ENCODE measurements at places on chromosomes 11 and 22.

DNA sequence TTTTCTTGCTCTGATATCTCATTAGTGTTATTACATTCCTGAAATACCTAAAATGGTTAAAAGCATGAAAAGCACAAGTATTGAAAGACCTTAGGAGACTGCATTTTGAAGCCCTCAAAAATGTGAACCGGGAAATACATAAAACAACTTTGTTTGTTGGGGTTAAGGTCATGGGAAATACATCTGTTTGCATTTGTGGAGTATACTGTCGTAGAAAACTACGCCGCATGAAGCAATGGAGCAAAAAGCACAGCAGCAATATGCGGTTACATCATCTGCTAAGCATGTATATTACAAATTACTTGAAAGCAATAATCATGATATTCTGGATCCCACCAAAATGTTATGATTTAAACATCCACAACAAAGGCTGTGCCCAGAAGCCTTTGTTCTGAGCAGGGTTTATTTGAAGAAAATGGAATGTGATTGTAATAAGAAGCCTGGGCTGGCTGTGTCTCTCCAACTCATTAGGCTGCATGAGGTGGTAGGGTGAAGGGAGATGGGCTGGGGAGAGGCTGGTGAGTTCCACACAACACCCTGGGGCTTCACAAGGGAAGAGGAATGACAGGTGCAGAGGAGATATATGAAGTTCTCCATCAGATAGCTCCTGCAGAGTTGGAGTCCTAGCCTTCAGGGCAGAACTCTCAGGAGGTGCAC, 64.7 kb upstream of the LIN7C start:
- peak; percentile 94 for DNase-seq

- peak; percentile 7 for DNase-seq
Measured at GRCh38 chr22:23245045-23245798, 64.9 kb downstream of the BCR start.

GRCh38 chr11:12211331-12212065, 101.1 kb downstream of the MICAL2 start:
- no peak for DNase-seq

GRCh38 chr11:112753706-112754105, 207.5 kb upstream of the NCAM1 start:
- no peak for DNase-seq

GRCh38 chr22:44392446-44392921, 79.7 kb upstream of the SHISAL1 start:
- DNase-seq, result no peak

DNA sequence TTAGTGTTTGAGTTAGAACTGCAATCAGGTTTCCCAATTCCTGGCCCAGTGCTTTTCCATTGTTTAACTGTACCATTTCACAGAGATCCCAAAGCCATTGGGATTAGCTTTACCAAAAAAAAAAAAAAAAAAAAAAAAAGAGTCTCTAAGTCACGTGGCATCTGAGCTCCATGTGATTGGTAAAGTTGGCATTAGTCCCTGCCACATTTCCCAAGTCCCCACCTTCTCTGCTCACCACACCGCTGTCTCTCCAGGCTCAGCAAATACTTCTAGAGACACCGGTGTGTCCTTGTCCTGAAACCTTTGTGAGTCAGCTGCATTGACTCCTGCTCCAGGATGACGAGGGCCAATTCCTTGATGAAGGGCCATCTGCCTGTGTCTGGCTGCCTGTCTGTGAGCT, 305.3 kb downstream of the KIRREL3 start:
- no peak for DNase-seq

DNA sequence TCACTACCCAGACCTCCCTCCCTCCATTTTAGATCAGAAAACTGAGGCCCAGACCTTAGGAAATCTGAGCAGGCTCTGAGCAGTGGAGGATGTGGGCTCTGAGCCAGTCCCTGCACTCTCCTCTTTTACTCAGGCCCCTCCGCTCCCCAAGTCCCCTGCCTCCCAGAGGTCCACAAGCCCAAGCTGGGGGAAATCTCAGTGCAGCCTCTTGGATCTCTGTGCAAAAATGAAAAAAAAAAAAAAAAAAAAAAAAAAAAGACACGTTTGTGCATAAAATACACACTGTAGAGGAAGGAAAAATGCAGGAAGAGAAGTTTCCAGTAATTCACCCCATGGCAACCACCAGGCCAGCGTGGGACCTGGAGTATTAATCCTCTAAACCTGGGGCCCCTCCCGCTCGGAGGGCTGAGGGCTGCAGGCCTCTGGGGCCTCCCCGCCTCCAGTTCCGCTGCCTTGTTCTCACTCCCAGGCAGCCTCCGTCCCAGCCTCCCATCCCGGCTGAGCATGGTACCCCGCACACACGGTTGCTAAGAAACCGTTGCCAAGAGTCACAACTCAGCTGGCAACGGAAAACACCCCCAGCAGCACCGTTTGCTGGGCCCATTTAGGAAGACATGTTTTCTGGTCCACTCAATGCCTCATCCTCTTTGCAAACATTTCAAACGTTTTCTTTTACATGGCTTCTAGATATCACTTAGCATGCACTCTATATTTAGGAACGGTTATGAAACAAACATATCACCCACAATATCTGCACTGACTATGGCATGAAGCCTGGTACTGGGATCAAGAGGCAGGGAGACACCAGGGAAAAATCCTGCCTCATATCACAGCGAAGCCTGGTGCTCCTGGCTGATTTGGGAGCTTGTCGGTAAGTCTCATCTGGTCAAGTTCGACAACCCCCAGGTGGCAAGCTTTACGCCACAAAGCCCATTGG, 227.5 kb downstream of the CTTN start:
- DNase-seq, result no peak

GRCh38 chr22:23137905-23138561, 3.8 kb downstream of the RSPH14 start:
- DNase-seq, result no peak

- DNase-seq, result no peak
Measured at GRCh38 chr22:37448516-37449127, 21.3 kb upstream of the ELFN2 start.

DNA sequence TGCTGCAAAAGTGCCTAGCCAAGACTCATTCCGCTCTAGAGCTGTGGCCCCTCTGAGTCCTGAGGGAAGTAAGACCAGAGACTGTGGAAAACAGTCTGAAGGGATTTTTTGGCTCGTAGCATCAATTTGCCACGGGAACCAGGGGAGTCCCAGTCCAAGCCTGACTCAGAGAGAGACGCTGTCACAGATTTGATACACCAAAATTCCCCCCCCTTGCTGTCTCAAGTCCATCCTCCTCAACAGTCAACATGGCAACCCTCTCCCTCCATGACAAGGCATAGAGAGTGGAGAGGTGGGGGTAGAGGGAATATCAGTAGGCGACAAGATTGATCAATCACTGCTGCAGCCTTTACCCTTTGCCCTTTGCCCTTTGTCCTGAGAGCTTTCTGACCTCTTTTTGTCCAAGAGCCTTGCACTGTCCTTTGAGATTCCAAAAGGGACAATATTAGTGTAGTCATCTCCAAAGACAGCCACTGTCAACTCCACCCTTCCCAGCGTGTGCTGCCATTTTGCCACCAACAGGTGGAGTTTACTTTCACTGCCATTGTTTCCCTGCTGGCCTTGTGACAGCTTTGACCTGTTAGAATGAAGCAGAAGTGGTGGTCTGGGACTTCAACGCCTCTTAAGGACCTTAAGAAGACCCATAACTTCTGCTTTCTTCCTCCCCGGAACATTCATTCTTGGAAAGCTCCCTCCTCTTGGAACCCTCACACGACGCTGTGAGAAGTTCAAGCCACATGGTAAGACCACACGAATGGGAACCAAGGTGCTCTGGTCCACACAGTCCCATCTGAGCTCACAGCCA, 7.3 kb downstream of the SLC15A3 start:
- no peak for DNase-seq

DNA sequence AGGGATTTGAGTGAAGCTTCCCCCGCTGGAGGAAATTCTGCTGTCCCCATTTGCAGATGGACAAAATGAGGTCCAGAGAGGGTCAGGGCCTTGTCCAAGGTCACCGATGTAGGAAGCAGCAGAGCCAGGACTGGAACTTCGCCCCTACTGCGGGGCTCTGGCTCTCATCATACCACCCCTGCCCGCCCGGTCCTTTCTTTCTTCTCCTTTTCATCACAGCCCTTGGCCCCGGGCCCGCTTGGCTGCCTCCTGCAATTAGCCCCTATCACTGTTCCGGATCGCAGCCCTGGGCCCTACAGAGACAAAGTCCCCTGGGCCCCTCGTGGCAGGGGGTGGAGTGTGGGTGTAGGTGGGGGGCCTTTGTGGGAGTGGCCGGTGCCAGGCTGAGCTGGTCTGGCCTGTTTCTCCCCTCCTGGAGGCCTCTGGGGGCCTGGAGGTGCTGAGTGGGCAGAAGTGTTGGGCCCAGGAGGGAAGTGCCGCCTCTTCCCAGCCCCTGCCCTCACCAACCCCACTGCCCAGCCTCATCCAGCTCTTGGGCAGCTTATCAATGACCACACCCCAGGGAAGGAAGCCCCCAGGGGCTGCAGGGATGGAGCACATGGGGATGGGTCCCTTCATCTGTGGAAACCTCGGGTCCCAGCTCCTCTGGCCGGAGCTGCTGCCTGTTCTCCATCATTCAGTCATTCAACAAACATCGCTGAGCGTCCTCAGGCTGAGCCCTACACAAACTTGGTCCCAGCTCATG, 3.4 kb downstream of the EMID1 start:
- no peak for DNase-seq

DNA sequence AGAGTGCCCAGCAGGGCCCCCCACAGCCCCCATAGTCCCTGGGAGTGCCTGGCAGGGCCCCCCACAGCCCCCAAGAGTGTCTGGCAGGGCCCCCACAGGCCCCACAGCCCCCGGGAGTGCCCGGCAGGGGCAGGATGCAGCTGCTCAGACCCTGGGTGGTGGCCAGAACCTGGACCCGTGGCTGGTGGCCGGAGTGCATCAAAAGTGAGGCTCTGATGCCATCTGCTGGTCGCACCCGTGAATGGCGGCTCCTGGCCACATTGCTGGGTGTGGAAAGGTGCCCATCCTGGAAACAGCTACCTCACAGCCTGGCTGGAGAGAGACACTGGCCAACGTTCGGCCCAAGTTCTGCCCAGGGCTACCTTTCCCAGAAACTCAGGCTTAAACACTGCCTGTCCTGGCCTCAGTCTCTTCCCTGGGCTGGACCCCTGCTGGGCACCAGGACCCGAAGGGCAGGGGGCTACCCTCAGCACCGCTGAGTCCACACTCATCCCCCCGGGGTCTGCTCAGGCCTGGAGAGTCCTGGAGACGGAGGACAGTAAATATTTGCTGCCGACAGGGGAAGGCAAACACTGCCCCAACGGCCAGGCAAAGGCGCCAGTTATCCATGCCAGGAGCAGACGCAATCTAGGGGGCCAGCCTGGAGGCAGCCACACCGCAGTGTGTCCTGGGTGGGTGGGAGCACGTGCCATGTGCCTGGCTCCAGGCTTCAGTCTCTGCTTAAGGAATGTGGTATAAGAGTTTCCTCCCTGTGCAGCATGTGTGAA, 4.4 kb downstream of the INS start:
- peak; percentile 44 for DNase-seq

- no peak for DNase-seq
Measured at GRCh38 chr11:46969379-46969778, 32.8 kb downstream of the CSTPP1 start.

DNA sequence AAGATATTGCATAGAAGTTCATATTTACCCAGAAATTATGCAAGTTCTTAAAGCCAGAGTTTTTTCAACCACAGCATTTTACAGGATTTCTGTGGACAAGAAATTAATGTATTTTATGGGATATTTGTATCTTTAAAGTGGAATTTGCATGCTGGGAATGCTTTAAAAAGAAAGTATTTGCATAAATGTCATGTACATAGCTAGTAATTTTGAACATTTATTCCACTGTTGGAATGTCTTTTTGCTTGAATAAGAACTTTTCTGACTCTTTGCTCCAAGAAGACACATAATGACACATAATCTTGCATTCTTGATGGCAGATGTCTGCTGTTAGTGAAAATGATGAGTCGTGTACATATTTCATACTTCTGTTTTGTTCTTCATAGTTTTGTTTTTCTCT, 66.6 kb downstream of the ATXN10 start:
- DNase-seq, result peak; percentile 71

- DNase-seq, result peak; percentile 47
Measured at GRCh38 chr22:18032455-18033101, 8.2 kb upstream of the MICAL3 start.

DNA sequence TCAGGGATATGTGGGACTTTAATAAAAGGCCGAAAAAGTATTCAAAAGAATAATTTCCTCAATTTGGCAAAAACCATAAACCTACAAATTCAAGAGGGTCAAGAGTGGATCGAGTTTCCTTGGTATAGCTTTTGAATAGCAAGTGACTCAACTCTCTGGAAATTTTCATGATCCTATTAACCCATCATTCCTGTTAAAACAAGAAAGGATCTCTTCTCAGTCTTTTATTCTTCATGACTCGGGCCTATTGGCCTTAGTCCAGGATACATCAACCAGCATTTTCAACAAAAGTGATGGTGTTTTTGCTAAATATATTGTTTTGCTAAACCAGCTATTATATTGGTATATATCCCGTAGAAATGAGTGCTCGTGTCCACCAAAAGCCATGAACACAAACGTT, 110.3 kb downstream of the ATXN10 start:
- no peak for DNase-seq

GRCh38 chr22:47238690-47239473, 476.4 kb downstream of the TBC1D22A start:
- DNase-seq, result no peak

- DNase-seq, result no peak
Measured at GRCh38 chr11:59025097-59025496, 61.0 kb upstream of the GLYATL1B start.

GRCh38 chr22:30649430-30650007, 13.9 kb downstream of the SLC35E4 start:
- DNase-seq, result peak; percentile 34

DNA sequence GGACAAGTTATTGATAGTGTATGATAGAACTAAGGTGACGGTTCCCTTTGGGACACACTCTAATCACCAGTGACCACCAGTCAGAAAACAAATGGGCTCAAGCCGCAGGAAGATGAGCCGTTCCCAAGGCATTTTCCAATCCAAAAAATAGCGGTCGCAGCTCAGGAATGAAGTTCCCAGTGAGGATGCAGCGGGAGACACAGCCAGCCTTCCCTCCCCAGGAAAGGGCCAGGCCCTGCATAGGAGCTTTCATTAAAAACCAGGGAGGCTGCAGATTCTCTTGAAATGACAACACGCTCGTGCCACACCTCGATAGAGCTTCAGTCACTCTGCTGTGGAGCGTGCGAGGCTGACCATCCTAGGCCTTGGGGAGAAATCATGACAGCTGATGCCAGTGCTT, 65.8 kb upstream of the WNT7B start:
- no peak for DNase-seq

GRCh38 chr11:2509481-2510001, 64.7 kb downstream of the KCNQ1 start:
- DNase-seq, result no peak

- no peak for DNase-seq
Measured at GRCh38 chr22:41382610-41383009, 868 bp downstream of the TEF start.

GRCh38 chr11:109526931-109527330, 104.9 kb downstream of the C11orf87 start:
- DNase-seq, result peak; percentile 13
